ENCODE measurements at places on chromosomes 1 and 21. TPM values are rescaled to one million over a fixed set of nuclear protein-coding genes. Genes with fewer than 3 reads are reported as not detected.

- DNase-seq = no peak
- peaks cover 67% of the 10 kb centered on the region for H3K36me3 ChIP-seq
- no peak overlapping the region for H3K4me3 ChIP-seq
- no peaks in the 10 kb centered on the region for H3K27me3 ChIP-seq
These were observed 5.5 kb downstream of the TRAF5 start for GRCh38 chr1:211332036-211332616.

Gene SNX7
- total RNA-seq = not detected

DNA sequence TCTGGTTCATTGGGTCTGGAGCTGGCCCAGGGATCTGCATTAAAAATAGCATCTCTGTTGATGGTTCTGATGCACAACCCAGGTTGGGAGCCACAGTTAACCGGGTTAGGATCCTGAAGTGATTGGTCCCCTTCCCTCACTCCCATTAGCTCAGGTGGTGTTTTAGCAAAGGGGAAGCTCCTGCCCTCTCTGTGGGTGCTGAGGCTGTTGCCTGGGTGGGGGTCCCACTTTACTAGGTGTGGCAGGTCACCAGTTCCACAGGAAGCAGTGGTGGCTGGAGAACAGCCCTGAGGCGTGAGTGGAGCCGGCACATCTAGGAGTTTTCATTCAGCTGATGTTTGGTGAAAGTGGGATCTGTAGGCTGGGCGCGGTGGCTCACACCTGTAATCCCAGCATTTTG, 86.5 kb downstream of the MAN1C1 start:
- peaks cover 46% of the 10 kb centered on the region for H3K27me3 ChIP-seq
- no peak overlapping the region for H3K4me3 ChIP-seq
- peaks cover 21% of the 10 kb centered on the region for H3K4me1 ChIP-seq
- H3K27ac ChIP-seq = no peak overlapping the region
- H3K36me3 ChIP-seq = no peaks in the 10 kb centered on the region
- no peak for DNase-seq

DNA sequence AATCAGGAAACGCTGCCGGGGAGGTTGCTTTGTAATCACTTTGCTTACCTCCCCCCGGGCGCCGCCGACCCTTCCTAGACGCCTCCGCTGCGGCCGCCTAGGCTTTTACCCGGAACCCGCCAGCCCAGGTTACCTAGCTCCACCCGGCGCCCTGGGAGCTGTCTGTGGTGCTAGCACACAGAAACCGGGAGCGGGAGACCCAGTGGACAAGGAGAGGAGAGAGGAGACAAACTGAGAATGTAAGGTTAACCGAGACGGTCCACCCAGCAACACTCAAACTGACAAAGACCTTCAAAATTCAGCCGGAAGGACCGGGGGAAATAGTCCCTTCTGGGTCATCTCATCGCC, 9.8 kb downstream of the BARHL2 start:
- H3K27ac ChIP-seq = no peak overlapping the region
- H3K4me1 ChIP-seq = peaks cover 5% of the 10 kb centered on the region
- H3K4me3 ChIP-seq = no peak overlapping the region
- no peak for DNase-seq
- H3K27me3 ChIP-seq = peaks cover 83% of the 10 kb centered on the region
